Stimulated activated CD4-positive, alpha-beta T cell treated with anti-CD3 and anti-CD28 coated beads, Interleukin-12 subunit alpha, Interleukin-12 subunit beta, amount 100 ng/mL, for 4 hours (primary cell): ENCODE measurements at places on chromosomes 6 and 20.

- no peak for DNase-seq
Observed at GRCh38 chr6:114785235-114786127, 442.7 kb upstream of the HS3ST5 start.

DNA sequence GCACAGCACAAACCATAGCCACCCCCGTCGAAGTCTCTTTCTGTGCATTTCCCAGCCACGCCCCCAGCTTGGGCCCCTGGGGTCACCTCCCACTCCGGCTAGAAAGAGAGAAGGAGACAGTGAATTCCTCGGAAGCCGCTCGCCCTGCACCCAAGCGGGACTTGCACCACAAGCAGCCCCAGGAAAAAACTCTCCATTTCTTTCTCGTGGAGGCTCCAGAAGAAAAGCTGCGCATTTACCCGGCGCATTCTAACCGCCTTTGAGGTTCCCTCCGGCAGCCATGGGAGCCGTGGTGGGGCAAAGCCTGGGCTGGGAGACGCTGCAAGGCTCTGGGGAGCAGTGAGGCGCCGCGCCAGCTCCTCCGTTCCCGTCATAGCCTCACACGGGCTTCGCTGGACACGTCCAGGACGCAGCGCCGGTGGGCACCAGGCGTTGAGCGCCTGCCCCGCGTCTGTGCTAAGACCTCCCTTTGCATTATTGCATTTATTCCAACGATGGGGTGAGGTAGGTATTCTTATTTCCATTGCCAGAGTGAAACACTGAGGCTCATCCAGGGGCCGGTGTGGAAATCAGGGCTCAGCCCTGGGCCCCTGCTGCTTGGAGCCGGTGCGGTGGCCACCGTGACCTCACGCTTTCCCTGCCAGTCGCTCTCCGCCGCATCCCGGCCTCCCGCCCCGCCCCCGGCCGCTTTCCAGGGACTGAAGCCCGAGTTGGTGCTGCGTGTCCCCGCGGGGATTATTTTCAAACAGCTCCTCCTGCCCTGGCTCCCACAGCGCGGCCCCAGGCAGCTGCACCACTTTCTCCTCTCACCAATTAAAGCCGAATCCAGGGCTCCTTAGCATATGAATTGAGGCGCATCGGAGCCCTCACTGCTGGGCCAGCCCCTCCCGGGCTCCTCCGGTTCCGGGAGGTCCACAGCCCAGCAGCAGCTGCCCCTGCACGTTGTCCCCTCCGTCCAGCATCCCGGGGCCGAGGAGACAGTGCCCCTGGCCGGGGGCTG is 148.3 kb upstream of the AFDN start:
- DNase-seq, result no peak

GRCh38 chr6:105445481-105445880 is 42.6 kb upstream of the PREP start:
- no peak for DNase-seq

DNA sequence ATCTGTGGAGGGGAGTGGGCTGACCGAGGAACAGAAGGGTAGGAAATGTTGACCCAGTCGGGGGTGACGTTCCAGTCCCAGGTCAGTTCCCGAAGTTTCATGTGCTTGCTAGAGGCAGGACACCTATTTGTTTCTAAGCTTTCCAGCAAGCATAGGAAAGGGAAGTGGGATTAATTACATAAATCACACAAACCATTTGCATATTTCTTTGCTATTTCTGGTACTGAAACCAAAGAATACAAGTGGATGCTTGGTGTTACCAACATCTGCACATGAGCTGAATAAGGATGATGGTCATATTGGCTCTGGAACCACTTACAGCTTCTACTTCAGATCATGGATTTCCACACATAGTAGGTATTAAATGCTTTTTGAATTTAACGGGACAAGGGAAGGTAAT is 546.5 kb downstream of the PRKN start:
- DNase-seq, result no peak

DNA sequence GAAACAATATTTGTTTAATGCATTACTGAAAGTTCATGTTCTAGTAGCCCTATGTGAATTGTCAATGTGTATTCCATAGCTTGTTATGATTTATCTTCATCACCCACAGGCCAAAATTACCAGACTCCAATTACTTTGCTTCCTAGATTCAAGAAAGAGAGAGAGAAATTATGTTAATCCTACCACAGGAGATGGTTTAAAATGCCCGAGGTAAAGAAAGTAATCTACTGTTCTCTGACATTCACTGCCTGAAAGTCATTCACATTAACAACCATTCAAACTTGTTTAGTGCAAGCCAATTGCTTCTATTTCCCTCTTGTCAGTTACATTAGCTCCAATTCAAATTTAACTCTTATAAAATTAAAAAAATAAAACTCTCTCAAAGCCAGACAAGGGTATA is 260.4 kb upstream of the THEMIS start:
- no peak for DNase-seq

DNA sequence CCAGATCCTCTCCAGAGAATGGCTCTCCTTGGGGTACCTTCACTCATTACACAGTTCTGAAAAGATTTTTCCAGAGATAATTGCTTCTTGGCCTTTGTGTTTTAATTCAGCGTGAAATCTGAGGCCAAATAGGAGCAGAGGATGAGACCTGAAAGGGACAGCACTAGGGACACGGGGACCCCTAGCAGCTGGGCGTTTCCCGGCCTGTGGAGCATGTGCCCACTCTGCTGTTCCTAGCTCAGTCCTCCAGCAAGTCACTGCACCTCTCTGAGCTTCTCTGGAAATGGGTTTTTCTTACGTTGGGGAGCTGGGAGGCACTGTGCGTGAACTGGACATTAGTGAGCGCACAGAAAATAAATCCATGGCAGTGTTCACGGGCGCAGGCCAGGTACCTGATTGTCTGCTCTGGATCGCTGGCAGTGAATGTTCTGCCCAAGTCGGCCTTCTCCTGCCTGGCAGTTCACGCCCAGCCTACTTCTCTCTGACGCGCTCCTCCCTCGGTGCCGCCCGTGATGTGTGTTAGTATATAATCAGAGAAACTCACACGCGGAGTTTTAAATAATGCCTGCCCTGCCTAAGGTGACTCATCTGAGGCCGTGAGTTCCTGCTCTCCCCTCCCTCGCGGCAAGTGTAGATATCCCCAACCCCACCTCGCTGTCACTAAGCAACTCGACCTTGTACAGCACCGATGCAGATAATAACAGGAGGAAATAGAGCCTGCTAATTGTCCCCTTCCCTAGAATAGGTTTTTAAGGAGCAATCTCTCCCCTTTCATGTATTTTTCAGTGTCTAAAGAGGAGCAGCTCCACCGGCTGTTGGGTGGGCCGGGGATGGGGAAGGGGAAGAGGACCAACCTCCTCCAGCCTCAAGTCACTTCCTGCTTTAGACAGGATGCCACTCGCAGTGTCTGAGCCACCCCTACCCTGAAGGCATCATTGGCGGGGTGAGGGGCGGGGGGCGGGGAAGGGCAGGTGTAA is 2.7 kb upstream of the TUBB2A start:
- peak; percentile 46 for DNase-seq

- no peak for DNase-seq
Observed at GRCh38 chr20:8322662-8323217, 190.7 kb downstream of the PLCB1 start.

DNA sequence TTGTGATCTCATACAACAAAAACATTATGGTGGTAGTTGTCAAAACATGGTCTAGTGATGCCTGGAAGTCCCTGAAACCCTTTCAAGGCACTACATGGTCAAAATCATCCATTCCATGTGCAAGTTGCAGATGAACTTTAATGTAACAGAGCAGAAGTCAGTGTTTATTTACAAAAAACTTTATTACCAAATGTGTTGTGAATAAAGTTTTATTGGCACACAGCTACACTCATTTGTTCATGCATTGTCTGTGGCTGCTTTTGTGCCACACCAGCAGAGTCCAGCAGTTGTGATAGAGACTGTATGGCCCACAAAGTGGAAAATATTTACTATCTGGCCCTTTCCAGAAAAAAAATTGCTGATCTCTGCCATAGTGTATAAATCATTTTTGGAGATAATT is 26.8 kb downstream of the TUBB2B start:
- no peak for DNase-seq

- DNase-seq, result no peak
Observed at GRCh38 chr6:43221046-43221972, 8.0 kb downstream of the DNPH1 start.

- DNase-seq, result no peak
Observed at GRCh38 chr6:167855825-167856425, 29.2 kb downstream of the AFDN start.

DNA sequence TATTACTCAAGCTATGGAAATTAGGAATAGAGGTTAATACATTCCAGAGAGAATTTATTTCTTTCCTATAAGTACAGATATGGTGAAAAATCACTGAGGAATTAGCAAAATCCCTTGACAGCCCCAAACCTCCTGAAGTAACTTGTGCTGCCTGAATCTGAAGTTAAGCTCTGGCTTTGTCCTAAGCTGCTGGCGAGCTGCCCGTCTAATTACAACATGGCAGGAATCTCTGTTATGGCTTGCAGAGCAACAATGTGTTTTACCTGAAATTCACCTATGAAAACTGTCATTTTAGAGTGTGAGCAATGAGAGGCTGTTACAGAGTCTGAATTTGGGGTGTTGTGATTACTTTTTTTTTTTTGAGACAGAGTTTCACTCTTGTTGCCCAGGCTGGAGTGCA is 22.5 kb upstream of the IYD start:
- DNase-seq, result no peak

DNA sequence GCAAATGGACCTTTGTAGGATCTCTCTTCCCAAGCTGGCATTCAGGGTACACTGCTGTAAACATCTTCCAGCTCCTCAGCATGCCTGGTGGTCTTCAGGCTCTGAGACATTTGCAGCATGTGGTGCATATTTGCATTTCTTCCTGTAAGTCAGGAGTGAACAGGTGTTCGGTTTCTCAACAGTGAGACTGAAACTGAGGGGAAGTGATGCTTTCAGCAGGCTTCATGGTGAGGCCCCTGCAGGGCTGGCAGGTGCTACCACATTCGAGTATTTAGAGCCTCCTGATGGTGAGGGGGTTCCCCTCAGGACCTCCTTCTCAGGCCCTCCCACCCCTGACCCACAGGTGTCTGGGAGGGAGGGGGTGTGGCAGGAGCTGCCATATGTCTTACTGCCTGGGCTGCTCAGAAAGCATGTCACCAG is 15.1 kb downstream of the MYBL2 start:
- DNase-seq, result no peak

DNA sequence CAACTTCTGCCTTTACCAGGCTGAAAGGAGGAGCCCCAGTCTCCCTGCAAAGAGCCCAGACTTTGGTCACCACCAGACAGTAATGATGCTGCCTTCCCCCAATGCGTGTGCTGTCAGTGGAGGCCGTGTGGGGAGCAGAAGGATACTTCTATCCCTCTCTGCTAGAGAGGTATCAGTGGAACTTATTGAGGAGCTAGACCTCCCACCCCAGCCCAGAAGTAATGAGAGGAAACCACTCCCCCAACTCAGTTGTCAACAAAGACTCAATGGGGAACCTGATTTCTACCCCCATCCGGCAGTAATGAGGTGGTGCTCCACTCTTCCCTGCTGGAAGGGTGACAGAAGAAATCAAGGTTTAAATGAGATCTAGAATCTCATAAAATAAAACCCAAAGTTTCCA is 4.4 kb upstream of the WFDC8 start:
- DNase-seq, result no peak

DNA sequence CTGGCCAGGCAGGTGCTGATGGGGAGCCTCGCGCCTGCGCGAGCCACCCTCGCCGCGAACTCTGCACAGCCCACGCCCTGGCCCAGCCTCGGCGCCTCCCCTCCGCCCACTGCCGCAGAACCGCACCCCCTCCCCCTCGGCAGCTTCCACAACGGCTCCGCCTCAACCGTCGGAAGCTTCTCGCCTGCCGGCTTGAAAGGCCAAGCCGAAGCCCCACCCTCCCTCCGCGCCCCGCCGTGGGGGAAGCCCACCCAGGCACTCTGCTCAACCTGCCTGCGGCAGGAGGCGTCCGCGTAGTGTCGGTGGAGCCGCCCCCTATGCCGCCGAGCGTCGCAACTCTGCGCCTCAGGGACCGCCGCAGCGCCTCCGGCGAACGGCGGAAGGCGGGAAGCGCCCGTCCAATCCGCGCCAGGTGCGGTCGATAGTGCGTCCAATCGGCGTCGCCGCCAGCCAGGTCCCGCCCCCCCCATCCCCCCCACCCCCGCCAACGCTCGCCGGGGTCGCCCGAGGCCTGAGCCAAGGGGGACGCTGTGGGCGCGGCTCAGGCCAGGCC is at the start of gene SYCP2:
Gene SYCP2, minus strand, starts transcription at position 342 of the 553 bp plus-strand sequence. CDS start 11,224 bp downstream, outside the sequence.
- DNase-seq, result peak; percentile 56
